ENCODE measurements at places on chromosomes 5 and 9.
A peak's percentile ranks its signal among the peaks of the same experiment; 100 is the strongest.

DNA sequence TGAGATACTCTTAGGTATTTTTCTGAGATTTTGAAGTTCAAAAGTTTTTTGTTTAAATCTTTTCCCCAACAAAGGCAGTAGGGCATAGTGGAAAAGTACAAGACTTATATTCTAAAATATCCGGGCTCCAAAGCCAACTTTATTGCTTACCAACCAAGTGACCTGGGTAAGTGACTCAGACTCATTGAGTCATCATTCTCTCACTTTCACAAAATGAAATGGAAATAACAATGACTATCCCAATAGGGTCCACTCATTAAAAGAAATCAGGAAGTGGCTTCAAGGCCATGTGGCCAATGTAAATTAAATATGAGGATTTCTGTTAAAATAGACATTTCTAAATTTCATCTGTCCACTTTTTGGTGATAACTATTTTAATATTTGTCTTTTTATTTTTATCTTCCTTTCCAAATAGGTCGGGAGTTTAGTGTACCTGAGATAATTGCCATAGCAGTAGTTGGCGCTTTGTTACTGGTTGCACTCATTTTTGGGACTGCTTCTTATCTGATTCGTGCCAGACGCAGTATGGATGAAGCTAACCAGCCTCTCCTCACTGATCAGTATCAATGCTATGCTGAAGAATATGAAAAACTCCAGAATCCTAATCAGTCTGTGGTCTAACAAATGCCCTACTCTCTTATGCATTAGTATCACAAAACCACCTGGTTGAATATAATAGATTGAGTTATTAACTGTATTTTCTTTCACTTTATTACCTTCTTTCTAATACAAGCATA, 15.5 kb downstream of the TYRP1 start:
- peak; percentile 18 for DNase-seq

DNA sequence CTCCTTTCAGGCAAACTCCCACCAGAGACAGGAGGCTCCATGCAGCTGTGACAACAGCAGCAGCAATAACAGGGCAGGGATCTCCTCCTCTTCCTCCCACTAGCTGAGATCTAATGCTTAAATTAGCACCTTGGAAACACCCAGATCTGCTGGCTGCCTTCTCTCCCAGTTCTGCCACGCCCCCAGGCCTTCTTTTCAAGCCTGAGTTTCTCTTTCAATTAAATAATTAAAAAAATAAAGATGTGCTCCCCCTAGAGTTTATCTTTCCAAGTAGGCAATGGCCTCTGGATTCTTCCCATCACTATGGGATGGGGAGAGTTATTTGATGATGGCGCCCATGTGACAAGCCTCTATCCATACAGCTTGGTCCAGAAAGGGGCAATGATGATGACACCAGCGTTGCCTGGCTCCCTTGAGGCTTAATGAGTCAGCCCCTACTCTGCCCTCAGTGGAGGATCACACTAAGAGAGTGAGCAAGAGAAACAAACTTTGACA, 3.8 kb downstream of the FAM219A start:
- DNase-seq, result peak; percentile 12

- DNase-seq, result no peak
Measured at GRCh38 chr9:87722393-87723088, 3.4 kb upstream of the CTSL start.

DNA sequence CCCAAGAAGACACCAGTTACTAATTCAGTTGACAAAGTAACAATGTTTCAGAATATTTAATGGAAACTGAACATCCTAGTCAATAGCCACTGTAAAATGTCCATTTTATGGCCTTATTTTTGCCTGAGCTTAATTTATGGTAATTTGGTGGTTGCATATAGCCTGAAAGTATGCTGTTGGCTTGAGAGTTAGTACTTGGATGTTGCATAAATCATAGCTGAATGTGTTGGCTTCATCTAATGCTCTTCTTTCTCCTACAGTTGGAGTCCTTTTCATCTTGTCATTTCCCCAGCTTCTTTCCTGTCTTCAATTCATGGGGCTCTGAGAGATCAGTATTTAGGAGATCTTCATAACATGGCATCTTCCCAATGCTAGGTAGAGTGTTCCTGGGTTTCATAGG, 164.6 kb downstream of the MAT2B start:
- DNase-seq, result no peak

- no peak for DNase-seq
Measured at GRCh38 chr5:146607659-146608332, 91.8 kb upstream of the GPR151 start.

DNA sequence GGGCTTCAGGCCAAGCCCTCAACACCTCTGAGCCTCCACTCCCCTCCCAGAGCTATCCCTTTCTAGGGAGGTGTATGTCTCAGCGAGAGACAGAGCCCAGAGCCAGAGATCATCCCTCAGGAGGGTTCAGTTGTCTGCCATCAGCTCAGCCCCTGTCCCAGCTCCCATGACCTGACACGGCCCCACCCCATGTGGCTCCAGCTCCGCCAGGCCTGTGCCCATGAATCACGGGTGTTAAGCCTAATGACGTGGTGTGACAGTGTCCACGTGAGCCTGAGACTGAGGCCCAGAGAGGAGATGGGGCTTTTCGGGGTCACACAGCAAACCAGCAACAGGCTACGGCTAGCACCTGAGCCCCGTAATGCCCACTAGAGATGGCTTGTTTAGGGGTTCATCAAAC, 60.9 kb upstream of the ORM1 start:
- DNase-seq, result no peak

- DNase-seq, result no peak
Measured at GRCh38 chr5:74272024-74272775, 368.3 kb downstream of the ENC1 start.

GRCh38 chr9:133950192-133950591, 41.9 kb downstream of the VAV2 start:
- DNase-seq, result no peak

GRCh38 chr5:171275841-171276544, 33.1 kb upstream of the TLX3 start:
- no peak for DNase-seq

- DNase-seq, result no peak
Measured at GRCh38 chr5:54637654-54638053, 120.1 kb downstream of the SNX18 start.

- DNase-seq, result no peak
Measured at GRCh38 chr9:132826621-132827365, 51.3 kb downstream of the AK8 start.

GRCh38 chr9:37575921-37576721, at the start of gene FBXO10:
FBXO10 (minus strand) TSS chr9:37576380; CDS start chr9:37541768, 34,612 bp downstream.
- DNase-seq, result peak; percentile 27

GRCh38 chr5:9233712-9234111, 312.2 kb downstream of the SEMA5A start:
- DNase-seq, result no peak

- DNase-seq, result no peak
Measured at GRCh38 chr5:103345461-103345860, 86.9 kb downstream of the MACIR start.

GRCh38 chr9:33884856-33885701, 68.1 kb downstream of the UBE2R2 start:
- peak; percentile 9 for DNase-seq

DNA sequence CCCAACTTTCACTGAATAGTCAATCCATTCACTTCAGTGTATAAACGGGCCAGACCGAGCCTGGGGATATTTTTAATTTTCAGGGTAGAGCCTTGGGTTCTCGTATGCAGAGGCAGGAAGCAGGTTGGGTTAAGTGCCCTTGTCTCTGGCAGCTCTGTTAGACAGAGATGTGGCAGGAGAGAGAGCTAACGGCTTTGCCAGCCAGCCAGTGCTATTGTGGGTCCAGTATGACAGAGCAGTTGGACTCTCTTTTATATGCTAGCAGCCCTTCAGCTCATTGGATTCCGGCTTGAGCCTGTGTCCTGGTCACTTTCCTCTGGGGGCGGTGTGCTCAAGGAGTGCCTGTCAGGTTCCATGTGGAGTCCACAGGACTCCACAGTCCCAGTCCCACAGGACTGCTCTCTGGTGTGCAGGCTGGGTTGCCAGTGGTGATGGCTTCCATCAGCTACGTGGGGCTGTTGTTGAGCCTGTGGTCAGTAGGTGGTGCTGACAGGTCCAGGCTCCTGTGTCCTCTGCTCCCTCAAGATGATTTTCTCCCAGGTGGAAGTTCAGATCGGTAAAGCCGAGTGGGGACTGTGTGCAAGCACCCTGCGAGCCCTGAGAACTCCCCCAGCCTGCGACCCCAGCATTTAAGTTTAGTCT, 14.3 kb downstream of the CLTA start:
- DNase-seq, result no peak

- DNase-seq, result no peak
Measured at GRCh38 chr5:95671826-95672225, 11.0 kb downstream of the SPATA9 start.

DNA sequence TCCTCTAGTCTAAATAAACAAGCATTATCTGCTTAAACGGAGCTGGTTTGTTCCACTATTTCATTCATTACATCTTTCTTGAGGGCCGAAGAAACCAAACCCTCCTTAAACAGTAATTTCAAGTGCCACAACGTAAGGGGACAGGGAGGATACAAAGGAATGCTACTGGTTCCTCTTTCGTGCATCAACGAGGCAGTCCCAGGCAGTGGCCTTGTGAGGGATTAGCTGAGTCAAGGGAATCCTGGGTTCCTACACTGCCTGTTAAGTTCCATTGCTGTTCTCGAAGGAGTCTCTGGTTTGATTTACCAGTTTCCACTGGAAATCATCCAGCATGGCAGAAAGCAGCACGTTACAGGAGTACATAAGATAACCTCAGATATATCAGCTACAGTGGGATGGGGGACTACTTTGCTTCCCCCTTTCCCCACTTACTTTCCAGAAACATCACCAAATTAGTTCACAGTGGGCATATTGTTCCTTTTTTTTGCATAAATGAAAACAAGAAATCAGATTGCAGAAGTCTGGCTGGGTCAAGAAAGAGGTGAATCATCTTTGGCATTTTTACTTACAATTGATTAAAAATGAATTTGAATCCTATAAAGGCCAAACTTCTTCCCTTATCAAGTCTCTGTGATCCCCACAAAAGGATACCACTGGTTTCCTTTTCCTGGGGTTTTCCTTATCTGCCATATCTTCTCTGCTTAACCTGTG, 2.5 kb upstream of the RANBP3L start:
- no peak for DNase-seq

GRCh38 chr9:91803970-91804752, 145.9 kb downstream of the ROR2 start:
- no peak for DNase-seq

DNA sequence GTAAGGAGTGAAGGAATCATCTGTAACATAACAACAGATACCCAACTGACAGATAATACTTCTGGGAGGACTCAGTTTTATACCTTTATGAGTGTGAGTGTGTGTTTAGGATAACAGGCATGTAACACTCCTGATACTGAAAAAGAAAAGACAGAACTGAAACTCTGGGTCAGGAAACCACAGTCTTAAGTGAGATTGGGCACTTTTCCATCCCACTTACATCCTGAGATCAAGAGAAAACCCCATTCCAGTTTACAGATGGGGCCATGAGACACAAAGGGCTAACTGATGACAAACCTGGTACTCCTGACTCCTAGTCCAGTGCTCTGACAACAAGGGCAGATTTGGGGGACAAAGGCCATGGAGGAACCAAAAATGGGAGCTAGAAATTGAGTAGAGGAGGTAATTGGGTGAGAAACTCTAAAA, 18.0 kb downstream of the IL5 start:
- no peak for DNase-seq

DNA sequence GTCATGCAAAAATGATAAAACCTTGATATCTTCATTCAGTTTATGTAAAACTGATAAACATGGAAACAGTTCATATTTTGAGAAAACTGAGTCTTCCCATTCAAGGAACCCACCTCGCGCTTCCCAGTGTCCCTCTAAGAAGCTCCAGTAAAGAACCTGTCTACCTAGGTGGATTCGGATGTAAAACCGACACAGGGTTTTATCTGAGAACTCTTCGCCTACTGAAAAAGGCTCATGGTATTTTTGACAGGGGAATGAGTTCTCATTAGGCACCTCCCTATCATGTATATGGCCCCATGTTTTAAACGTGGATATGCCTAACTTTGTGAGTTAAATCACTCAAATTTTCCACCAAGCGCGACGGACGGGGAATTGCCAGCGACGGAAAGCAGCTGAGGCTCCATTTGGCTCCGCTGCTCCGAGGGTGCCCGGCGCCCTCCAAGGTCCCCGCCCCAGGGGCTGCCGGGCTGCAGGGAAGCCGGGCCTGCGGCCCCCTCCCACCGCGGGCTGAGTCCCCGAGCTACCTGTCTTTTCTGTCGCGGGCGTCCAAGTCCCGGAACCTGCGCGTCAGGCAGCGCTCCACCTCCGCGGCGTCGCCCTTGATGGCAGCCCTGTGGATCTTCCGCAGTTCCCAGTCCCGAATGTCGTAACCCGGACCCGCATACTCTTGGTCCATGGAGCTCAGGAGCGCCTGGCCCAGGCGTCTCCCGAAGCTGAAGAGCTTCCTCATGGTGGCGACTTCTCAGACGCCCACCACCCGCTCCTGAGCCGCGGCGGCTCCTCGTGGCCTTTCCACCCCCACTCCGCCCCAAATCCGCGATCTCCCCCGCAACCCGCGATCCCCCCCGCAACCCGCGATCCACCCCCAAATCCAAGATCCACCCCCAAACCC, 594 bp downstream of the ANKRD18A start:
- no peak for DNase-seq

- DNase-seq, result no peak
Measured at GRCh38 chr5:155285706-155286105, 272.2 kb downstream of the KIF4B start.

DNA sequence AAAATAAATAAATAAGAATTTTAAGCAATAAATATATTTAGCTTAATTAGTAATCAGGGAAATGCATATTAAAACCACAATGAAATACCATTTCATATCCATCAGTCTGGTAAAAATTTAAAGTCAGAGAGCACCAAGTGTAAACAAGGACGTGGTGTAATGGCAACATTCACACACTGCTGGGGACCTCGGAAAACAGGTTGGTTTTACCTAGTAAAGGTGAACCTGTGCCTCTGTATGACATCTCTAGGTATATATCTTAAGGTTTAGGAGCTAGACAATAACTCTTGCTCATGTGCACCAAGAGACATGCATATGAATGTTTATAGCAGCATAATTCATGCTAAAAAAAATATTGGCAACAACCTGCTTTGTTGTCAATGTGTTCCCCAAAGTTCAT, 29.7 kb downstream of the FNBP1 start:
- DNase-seq, result no peak

Data from SW 1271 (cell line).